Femur (tissue), 1 donor: ENCODE measurements at places on chromosomes 1 and 21.

DNA sequence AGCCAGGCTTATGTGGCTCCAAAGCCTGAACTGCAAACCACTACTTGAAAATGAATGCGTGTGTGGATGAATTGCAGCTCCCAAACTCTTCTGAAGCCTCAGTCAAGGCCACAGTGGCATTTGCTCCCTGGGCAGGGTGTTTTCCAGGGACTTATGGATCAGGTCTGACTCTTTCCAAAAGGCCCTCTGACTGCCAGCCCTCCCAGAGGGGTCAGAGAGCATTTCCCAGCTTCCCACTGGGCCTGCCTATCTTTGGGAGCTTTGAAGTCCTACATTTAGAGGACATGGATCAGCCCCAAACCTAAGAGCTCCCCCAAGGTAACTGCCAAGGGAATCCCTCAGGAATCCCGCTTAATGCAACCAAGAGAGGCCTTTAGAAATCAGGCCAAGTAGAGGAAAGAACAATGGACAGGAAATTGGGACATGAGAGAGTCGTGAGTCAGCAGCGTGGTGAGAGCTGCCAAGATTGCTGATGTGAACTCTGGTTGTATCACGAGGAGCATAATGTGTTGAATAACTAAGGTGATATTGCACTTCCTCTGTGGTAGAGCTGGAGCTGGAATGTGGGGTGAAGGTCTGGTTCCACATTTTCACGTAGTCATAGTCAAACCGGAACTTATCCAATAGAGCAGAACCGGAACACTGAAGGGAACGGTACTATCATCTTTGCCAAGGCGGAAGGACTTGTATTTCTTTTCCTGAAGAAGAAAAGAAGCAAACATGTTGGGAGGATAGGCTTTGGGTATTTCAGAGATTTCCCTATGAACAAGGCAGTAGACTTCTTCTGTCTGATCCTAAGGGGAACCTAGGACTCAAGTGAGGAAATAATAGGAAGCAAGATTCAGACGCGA is 99.4 kb upstream of the JUN start:
- peak; percentile 57 for DNase-seq

DNA sequence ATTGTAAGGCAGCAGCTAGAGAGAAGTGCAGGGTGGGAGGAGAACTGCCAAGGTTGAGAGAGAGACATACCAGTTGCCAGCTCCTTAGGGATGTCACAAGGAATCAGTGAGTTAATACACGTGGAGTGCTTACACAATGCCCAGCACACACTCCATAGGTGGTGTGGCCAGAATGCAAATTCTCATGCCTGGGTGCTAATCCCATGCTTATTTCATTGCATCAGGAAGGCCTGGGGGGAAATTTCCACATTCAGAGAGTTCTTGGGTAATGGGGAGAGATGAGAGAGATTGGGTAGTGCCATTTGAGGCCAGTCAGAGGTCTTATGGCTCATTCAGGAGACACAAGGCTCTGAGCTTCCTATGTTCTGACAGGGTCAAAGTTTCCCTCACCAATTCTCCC is 38.7 kb downstream of the GJA5 start:
- no peak for DNase-seq

DNA sequence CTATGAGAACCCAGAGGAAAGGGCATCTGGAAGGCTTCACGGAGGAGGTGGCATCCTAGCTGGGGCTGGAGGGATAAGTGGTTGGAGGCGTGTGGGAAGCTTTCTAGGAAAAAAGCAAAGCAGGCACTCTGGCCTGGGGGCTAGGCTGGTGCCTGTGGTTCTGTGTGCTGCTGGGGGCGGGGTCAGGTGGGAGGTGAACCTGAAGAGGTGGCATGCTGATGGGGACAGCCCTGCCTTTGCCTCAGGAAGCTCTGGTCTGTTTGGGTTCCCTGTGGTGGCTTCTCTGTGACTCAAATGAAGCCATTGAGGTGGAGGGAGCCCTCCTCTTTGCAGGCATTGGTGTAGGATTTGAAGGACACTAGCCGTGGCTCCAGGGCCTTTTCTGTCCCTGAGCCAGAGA is 221.6 kb upstream of the POU3F1 start:
- no peak for DNase-seq

GRCh38 chr21:15051644-15052458 is 12.9 kb downstream of the NRIP1 start:
- DNase-seq, result no peak

- DNase-seq, result no peak
Observed at GRCh38 chr1:20469406-20470076, 16.5 kb downstream of the CAMK2N1 start.

GRCh38 chr1:90387805-90388204 is 329.3 kb downstream of the BARHL2 start:
- peak; percentile 38 for DNase-seq

DNA sequence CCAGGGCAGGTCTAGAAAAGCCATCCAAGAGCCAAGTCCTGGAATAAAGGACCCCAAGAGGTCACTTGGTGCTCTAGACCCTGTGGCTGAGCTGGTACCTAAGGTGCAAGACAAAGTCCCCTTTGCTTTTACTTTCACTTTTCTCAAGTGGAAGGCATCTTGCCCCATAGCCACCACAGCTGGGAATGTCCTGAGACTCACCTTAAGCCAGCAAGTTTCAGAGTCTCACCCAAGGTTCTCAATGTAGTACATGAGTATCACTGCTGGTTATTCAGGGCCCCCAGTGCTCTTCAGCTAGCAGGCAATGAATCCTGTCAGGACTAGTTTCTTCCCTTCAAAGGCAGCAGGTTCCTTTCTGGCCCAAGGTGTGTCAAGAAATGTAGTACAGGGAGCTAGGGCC is 67.5 kb downstream of the UROD start:
- no peak for DNase-seq

- no peak for DNase-seq
Observed at GRCh38 chr21:21715266-21715969, 717.2 kb downstream of the NCAM2 start.

- no peak for DNase-seq
Observed at GRCh38 chr1:66460776-66461175, 73.2 kb upstream of the SGIP1 start.

DNA sequence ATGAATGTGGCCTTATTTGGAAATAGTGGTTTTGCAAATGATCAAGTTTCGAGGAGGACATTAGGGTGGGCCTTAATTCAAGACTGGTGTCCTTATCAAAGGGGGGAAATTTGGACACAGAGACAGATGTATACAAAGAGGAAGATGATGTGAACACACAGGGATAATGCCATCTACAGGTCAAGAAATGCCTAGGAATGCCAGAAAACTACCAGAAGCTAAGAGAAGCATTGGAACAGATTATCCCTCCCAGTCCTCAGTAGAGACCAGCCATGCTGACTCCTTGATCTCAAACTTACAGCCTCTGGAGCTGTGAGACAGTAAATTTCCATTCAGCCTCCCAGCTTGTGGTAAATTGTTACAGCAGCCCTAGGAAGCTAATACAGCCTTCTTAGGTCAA is 151.4 kb downstream of the PTGER3 start:
- DNase-seq, result no peak

- DNase-seq, result no peak
Observed at GRCh38 chr21:42367367-42368165, 1.2 kb upstream of the TFF1 start.

GRCh38 chr1:117663156-117663902 is 57.5 kb downstream of the TENT5C start:
- no peak for DNase-seq

DNA sequence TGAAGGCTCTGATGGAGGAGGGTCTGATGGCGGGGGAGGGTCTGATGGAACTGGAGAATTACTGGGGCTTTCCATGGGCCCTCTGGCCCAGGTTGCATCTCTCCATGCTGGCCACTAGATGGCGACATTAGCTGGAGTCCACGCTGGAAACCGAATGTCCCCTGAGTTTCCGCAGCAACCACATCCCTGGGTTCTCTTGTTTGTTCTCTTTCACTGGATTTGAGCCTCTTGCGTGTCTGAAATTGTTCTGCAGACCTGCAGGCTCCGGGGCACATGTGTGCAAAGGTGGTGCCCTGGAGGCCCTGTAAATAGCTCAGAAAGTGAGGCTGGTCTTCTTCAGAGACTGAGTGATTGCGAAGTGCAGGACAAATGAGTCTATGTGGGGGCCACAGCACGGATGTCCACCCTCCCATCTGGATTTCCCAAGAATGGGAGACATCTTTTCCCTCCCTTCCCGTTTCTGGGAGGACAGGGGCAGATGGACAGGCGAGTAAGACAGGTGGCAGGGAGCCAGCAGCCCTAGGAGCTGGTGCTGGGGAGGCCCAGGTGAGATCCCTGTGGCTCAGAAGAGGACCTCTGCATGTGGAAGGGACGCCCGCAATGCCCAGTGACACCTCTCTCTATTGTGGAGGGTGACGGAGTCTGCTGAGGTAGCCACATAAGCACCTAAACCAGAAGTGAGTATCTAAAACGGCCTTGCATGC is 73.2 kb upstream of the ABCG1 start:
- peak; percentile 80 for DNase-seq

GRCh38 chr1:155044365-155044764 is 6.8 kb upstream of the ADAM15 start:
- no peak for DNase-seq

- no peak for DNase-seq
Observed at GRCh38 chr1:24951337-24951736, 21.3 kb upstream of the RUNX3 start.

GRCh38 chr1:197418693-197419092 is 150.6 kb downstream of the CRB1 start:
- no peak for DNase-seq

GRCh38 chr21:42471716-42472330 is 24.2 kb downstream of the RSPH1 start:
- no peak for DNase-seq

- no peak for DNase-seq
Observed at GRCh38 chr1:56411484-56412180, 167.7 kb downstream of the PLPP3 start.

DNA sequence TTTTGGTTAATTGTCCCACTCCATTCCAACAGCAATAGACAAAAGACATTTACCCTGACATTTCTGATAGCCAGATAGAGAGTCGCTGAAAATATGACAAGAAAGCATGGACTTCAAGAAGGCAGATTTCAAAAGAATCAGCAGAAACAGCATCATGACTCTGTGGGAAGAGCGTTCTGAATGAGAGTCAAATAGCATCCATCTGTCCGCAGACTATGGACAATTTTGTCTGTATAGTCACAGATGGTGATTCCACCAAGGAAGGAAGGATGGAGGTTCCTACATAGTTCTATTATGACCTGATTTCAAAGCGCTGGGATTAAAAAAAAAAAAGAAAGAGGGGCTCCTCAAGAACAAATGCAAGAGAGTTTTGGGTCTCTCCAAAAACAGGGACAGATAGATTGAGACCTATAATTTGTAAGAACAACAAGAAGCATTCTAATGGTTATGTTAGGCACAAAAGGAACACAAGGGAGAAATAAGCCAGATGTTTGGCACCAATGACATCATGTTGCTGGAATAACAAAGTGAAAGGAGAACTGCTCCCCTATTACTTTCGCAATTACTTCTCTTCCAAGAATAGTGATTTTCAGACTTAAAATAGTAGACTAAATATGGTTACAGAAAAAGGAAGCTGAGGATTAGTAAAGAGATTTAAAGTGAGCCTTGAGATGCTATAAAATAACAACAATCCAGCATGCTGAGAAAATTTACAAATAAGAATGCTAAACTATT is 28.5 kb downstream of the NIBAN1 start:
- DNase-seq, result no peak

- no peak for DNase-seq
Observed at GRCh38 chr1:227068883-227069282, 128.8 kb downstream of the COQ8A start.

- peak; percentile 65 for DNase-seq
Observed at GRCh38 chr21:46153247-46154154, 1.9 kb downstream of the FTCD start.

DNA sequence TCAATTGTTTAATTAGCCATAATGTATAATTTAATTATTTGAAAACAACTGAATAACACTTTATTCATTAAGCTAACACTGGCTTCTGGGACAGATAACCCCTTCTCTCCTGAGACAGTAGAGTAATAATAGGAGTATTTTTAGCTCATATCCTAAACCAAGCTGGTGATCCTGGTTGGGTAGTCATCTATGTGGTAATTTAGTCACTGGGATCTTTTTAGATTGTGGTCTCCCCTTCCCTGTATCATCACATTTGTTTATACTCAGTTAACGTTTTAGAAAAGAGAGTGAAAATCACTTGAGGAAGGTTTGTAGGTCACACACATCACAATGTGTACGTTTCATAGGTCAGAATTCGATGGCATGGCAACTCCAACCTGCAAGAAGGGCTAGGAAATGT is 1356.6 kb upstream of the ADGRL2 start:
- no peak for DNase-seq

GRCh38 chr1:15994590-15995351 is 9.3 kb upstream of the SRARP start:
- peak; percentile 60 for DNase-seq

GRCh38 chr1:212255705-212256307 is 29.4 kb upstream of the PPP2R5A start:
- DNase-seq, result peak; percentile 26

GRCh38 chr1:67674260-67675011 is 10.6 kb upstream of the GADD45A start:
- peak; percentile 83 for DNase-seq

DNA sequence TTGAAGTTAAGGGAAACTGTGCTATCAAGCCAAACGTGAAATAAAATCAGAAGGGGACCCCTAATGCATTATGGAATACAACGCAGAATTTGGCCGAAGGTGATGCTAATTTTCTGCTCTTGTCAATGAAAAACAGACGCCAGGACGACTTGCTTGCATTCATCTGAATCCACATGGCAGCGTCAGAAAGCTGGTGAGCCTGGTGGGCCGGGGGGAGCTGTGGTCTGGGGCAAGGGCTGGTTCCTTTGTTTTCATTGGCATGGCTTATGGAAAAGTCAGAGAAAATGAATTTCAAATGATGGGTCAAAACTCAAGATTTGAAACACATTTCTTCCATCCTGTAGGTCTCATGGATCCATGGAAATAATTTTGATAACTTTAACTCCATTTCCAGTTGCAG is 86.4 kb upstream of the RUNX1 start:
- no peak for DNase-seq

GRCh38 chr1:181251001-181251712 is 162.7 kb downstream of the IER5 start:
- no peak for DNase-seq

DNA sequence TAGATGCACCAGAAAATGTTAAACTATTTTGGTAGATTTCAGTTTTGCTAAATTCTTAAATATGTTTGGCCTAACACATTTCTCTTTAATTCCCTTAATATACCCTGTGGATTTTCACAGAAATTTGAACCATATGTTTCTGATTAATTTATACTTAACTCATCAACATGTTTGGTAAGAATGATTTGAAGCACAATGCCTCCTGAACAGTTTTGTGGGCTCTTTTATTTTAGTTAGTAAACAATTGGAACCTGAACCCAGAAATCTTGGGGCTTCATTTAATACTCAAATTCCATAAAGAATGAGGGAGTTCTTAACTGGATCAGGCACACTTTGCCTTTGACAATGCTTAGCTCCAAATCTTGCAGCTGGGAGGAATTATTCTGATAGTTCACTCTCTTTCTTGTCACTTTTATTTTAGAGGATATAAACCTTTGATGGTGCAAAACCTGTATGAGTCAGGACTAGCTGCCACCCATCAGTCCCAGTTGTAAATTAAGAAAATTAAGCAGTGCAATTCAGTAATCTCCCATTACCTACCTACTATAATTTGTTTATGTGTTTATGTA is 24.6 kb upstream of the LYPLAL1 start:
- DNase-seq, result no peak

GRCh38 chr1:200989337-200989736 is 34.2 kb downstream of the KIF21B start:
- DNase-seq, result no peak
